Smooth muscle cell of trachea (primary cell): ENCODE measurements at places on chromosomes 2 and 18. TPM values are rescaled to one million over a fixed set of nuclear protein-coding genes. Genes with fewer than 3 reads are reported as not detected.

Gene KHK
- 0.50 and 1.3 TPM in 2 replicates for total RNA-seq

Gene SFT2D3
- total RNA-seq: 5.2 and 6.6 TPM in 2 replicates

Gene MYO3B
- total RNA-seq: 0.15 and 0.17 TPM in 2 replicates

Gene C2orf80
- not detected in 2 replicates for total RNA-seq

Gene MFF
- total RNA-seq: 113 and 142 TPM in 2 replicates

Gene KIF1A
- not detected in 2 replicates for total RNA-seq

Gene DSG4
- total RNA-seq: not detected in 2 replicates

Gene INHBB
- total RNA-seq: not detected in 2 replicates

Gene FNDC4
- 21.7 and 34.7 TPM in 2 replicates for total RNA-seq

Gene YIPF4
- total RNA-seq: 14.1 and 24.9 TPM in 2 replicates

Gene MAP3K19
- total RNA-seq: not detected in 2 replicates

Gene ADD2
- 0.29 TPM in 1 of 2 replicates, not detected in the other for total RNA-seq

Gene CCDC142
- 25.9 and 27.6 TPM in 2 replicates for total RNA-seq

Gene EVA1A
- total RNA-seq: 18.0 and 32.1 TPM in 2 replicates

Gene SIX3
- not detected in 2 replicates for total RNA-seq

Gene KCNIP3
- 2.9 and 3.6 TPM in 2 replicates for total RNA-seq

Gene ATL2
- total RNA-seq: 47.6 and 64.6 TPM in 2 replicates

Gene KANSL3
- 47.6 and 51.4 TPM in 2 replicates for total RNA-seq

Gene MTCL1
- total RNA-seq: 37.8 and 80.1 TPM in 2 replicates

Gene SEPTIN10
- total RNA-seq: 79.4 and 143 TPM in 2 replicates

Gene CCDC74B
- 4.8 and 9.3 TPM in 2 replicates for total RNA-seq

Gene EVX2
- total RNA-seq: not detected in 2 replicates

Gene KCNK3
- total RNA-seq: under 0.01 TPM in 2 replicates
